CD4-positive, alpha-beta T cell treated with Interleukin-4 for 4 hours (primary cell): ENCODE measurements at places on chromosomes 2 and 18.

DNA sequence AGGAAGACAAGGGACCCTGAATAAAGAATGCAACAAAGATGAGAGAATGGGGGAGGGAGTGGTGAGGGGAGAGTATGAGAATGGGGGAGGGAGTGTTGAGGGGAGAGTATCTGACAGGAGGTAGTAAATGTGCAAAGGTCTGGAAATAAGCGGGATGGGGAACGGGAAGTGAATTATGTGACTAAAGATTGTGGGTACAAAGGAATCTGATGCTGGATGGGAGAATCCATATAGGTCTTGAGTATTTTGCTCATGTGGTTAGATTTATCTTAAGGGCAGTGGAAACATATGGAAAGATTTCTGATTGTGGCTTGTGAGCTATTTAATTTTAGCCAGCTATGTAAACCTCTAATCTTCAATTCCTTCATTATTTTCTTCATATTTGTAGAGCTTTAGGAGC, 593.4 kb downstream of the DCC start:
- DNase-seq = no peak

- peak; percentile 54 for DNase-seq
These were observed 48.5 kb upstream of the LYPD6B start for GRCh38 chr2:148989882-148990493.

- DNase-seq = no peak
These were observed 251.2 kb upstream of the RBBP8 start for GRCh38 chr18:22681908-22682307.

DNA sequence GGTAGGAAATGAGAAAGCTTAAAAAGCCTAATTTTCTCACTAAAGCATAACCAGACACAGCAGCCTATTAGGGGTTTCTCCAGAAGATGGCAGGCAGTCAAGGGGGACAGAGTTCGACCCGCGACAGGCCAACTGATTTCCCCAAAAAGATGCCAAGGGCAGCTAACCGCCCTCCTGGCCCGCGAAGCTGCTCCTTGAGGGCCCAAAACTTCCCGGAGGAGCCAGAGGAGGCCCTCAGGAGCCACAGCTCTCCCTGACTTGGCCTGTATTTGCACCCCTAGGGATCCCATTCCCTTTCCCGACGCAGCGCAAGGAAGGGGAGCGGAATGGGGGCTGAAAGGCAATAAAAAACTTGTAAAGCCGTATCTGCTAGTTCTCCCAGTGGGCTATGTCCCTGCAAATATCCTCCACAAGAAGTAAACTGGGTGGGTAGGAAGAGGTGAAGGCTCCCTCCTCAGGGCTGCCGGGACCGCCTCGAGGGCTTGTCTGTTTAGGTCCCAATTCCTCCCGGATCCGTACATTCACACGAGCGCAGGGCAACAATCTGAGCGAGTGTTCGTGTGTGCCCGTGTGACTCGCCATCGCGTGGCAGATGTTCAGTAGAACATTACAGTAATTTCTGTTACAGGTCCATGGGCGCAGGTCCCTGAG, 756 bp upstream of the NAGK start:
- DNase-seq = no peak

DNA sequence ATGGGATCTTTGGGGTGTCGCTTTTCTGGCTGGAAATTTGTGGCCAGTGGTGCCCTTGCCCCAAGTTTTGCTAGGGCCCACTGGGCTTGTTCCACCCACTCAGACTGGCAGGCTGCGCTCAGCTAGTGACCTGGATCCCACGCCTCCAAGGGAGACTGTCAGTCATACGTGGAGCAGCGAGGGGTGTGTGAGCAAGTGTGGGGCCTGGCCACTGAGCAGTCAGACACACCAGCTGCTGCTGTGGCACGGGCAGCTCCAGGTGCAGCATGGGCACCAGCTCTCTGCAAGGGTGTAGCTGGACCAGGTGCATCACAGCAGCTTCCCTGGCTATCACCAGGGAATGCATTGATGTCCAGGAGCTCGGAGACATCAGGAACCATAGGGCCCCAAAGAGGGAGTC, 327.0 kb downstream of the NR4A2 start:
- no peak for DNase-seq

GRCh38 chr2:36973320-36973719, 7.0 kb upstream of the STRN start:
- DNase-seq = no peak

DNA sequence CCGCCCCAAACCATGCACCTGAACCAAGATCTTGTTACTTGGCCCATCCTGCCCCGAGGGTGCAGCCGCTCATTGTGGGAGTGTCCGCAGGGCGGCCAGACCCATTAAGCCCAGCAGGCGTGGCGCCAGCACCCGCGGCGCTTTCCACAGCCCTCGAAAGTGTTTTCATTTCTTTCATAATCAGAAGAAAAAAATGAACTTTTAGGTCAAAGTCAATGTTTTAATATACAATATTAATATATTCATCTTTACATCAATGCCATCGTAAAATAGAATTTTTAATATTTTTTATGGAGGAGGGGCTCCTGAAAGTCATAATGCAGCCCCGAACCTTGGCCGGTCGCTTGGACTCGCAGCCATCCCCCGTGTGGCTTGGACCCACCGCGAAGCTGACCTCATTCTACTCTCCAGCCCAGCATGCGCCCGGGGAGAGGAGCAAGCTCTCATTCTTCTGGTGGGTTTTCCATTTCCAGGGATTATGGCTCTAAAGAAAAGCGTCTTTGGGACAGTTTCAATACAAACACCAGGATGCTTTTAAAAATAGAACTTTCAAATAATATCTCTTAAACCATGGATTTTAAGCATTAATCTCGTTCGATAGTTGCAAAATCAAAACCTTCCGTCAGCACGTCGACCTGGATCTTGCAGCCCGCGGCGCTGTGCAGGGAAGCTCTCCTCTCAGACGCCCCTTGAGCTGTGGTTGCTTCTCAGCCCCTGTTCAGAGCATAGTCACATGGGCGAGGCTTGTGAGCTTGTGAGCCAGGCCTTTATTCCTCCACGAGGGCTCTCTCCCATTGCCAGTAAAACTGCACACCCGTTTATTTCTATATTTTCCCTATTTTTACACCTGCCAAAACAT, 17.2 kb upstream of the ASB1 start:
- DNase-seq = no peak

DNA sequence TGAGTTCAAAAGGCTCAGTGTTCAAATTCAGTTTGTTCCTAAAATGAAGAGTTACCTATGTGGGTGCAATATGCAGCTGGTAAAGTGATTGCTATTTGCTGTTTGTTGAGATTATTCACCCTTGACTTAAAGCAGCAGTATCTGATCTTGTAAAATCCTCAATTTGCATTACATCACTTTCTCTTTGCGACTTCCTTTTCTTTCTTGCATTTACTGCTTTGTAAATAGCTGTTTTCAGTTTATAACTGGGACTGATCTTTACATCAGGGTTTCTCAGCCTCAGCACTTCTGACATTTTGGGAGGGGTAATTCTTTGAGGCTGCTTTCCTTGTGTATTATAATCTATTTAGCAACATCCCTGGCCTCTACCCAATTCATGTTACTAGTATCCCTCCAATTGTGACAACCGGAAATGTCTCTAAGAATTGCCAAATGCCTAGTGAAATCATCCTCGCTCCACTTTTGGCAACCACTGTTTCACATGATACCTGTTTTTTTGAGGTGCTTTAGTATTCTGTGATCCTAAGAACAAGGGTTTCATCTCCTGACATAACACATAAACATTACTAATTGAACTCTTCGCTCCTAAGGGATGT, 12.1 kb upstream of the ERCC3 start:
- DNase-seq = no peak

DNA sequence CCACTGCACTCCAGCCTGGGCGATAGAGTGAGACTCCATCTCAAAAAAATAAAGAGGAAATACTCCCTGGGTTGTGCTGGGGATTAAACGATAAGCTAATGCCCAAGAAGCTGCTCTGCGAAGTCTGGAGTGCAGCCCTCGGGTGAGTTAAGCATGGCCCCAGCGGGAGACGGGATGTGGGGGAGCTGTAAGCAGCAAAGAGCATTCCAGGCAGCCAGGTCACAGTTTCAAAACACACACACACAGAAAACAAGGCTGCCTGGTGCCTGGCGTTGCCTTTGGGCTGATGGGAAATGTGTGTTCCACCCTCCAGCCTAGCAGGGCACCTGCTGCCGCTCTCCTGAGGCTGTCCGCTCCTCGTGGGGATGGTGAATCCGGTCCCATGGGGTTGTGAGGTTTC, 24.1 kb downstream of the ODC1 start:
- no peak for DNase-seq

- no peak for DNase-seq
These were observed 301.4 kb downstream of the CMPK2 start for GRCh38 chr2:6564326-6564725.

DNA sequence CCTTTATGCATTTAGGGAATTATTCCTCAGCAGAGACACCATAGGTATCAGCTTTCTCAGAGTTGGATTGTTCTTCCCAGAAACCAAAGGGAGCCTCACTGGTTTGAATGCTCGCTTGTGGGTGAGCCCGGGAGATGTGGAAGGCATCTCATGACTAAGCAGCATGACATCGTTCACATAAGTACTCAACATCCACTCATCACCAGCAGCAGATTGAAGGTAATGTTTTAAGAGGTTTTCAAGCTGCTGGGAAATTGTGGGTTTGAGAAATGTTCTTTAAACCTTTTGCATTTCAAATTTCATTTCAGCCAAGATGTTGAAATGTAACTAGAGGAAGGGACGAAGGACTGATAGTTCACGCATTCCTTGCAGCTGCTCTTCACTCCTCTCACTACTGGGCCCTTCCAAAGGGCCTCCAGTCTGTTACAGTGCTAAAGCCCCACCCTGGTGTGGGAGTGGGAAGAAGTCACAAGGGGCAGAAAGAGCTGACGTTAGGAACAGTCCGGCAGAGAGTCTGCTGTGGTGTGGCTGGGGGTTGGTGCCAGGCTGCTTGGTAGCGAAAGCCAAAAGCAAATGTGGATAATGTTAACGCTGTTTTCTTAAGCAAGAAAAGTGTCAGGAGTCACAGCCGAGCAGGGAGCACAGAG, 324.5 kb upstream of the EPHA4 start:
- no peak for DNase-seq
